CD8-positive, alpha-beta T cell (primary cell): ENCODE measurements at places on chromosomes 7 and 10.

DNA sequence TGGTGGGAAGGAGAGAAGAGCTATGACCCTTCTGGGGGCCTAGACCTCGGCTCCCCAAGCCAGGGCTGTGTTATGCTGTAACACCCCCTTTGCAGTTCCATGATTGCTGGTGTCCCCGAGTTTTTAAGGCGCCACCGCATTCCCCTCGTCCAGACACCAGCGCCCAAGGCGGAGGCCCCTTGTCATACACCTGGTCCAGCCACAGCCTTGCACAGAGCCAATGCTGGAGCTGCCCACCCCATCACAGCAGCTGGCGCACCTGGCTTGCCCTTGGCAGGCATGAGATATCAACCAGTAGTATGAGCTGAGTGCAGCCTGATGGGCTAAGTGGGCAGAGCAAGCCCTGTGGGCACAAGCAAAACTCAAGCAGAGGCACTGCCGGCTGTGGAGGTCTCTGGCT is 209.4 kb downstream of the SORCS1 start:
- DNase-seq: no peak

GRCh38 chr10:50575477-50576244 is 48.1 kb downstream of the SGMS1 start:
- DNase-seq: no peak

DNA sequence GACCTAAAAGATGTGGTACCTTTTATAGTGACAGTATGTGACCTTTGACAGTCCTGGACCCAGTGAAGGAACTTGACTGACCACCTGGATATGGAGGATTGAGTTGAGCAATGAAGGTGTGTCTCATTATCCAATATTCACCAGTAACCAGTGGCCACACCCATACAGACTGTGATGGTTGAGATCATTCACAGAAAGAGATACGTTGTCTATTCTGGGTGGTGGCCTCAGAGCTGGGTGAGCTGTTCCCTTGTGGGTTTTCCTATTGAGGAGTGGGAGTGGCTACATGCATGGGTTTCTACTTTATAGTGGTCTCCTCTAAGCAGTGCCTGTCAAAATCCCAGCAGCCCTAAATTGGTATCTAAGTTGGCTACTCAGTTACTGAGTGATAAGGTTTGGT is 507.4 kb downstream of the SORCS3 start:
- no peak for DNase-seq

GRCh38 chr7:2353936-2354185 is 766 bp upstream of the EIF3B start:
- peak; percentile 95 for DNase-seq

- DNase-seq: no peak
Observed at GRCh38 chr7:88254721-88255424, 35.0 kb upstream of the SRI start.

- DNase-seq: no peak
Observed at GRCh38 chr10:60978287-60979115, 34.5 kb upstream of the RHOBTB1 start.

DNA sequence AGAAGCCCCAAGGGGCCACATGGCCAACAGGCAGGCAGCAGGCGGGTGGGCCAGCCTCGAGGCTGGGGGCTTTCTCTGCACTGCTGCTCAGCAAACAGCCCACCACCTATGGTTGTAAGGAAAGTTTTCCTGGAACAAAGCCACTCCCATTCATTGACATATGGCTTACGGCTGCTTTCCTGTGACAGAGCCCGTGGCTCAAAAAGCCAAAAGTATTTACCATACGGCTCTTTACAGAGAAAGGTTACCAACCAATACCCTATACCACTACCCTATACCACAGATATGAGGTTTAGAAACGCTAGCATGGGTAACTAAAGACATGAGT is 152.7 kb downstream of the MAD1L1 start:
- no peak for DNase-seq

DNA sequence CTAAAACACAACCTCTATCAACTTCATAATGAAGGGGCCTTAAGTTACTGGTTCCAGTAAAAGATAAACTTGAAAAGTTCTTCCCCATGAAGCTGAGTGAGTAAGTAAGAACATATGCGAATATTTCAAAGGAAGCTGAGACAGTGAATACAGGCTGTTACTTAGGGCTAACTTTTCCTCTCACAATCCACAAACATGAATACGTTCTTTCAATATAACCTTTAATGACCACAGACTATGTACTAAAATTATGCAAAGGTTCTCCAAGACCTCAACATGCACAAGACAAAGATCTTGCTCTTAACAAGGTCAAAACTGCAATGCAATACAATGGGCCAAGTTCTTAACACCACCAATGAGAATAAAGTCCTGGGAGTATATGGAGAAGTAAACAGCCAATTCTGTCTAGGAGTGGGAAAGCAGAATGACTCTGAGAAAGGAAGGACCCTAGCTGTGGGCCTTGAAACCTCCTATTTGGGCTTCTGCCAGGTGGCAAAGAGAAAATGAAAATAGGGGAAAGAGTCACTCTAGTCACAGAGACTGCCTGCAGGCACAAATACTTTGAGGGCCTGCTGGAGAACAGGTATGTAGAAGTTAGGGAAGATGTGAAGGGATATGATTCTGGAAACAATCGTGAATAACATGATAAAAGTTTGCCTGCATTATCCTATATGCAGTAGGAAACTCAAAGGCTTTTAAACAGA is 43.7 kb downstream of the OSBPL3 start:
- no peak for DNase-seq

DNA sequence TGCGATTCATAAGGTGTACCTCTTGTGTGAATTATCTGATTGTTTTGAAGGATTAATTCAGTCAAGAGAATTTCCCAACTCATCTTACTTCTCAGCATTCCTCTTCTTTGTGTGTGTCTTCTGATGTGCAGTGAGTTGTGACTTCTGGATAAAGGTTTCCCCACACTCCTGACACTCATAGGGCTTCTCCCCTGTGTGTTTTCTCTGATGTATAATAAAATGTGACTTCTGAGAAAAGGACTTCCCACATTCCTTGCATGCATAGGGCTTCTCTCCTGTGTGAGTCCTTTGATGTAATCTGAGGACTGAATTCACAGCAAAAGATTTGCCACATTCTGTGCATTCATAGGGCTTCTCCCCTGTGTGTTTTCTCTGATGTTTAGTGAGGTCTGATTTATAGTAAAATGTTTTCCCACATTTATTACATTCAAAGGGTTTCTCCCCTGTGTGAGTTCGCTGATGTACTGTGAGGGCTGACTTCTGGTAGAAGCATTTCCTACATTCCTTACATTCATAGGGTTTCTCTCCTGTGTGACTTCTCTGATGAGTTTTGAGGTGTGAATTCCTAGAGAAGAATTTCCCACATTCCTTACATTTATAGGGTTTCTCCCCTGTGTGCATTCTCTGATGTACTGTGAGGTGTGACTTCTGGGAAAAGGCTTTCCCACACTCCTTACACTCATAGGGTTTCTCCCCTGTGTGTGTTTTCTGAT is 24.2 kb downstream of the ZNF25 start:
- no peak for DNase-seq

DNA sequence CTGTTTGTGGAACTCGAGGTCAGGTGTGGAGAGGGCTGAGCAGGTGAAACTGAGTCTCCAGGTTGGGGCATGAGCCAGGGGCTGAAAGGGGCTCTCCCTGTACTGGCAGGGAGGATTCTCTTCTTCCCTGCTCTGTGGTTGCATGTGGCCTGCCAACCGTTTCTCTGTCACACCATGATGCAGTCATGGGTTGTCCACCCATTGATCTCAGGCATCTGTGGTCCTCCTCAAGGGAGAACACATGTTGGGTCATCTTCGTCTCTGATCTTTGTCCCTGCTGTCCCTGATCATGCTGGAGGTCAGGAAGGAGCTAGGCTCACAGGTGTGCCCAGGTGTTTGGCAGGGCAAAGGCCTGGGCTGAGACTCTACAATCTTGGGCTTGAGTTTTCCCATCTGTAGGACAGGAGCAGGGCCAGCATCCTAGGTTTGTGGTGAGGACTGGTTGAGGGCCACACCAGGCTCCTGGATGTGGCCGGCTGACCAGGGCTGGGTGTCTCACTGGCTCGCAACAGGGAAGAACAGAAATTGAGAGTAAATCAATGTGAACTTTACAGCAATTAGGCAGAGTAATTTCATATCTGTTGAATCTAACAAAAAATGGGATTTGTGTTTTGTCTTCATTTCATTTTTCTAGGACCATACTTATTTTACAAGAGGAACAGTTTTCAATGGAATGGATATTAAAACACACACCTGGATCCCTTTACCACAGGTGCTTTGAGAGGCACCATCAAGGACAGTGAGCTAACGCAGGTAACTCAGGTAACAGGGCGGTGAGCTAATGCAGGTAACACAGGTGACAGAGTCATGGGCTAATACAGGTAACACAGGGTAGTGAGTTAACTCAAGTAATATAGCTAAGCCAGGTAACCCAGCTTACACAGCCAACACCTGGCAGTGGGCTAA is 58.5 kb upstream of the IGFBP3 start:
- no peak for DNase-seq

DNA sequence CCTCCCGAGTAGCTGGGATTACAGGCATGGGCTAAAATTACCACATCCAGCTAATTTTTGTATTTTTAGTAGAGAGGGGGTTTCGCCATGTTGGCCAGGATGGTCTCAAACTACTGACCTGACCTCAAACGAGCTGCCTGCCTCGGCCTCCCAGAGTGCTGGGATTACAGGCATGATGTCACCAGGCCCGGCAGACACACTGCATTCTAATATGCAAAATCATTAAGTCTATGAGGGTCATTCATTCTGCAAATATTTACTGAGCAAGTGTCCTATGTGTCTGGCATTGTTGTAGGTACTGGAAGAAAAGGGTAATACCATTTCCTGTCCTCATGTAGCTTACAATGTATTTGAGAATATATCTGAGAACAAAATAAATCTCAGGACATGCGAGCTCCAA is 2.7 kb downstream of the PUS7 start:
- no peak for DNase-seq

DNA sequence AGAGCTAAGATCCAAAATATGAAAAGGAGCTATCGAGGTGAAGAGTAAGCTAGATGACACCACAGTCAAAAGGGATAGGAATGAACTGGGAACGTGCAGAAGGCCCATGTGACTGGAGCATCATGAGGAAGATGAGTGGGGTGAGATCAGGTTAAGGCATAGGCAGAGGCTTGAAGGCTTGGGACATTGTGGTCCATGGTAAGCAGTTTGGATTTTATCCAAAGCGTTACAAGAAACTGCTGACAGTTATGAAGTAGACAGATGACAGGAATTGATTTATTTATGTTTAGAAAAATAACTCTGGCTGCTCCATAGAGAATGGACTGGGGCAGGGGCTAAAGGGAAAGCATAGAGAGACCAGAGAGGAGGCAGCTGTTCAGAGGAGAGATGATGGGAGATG is 18.1 kb upstream of the PANK1 start:
- DNase-seq: no peak

DNA sequence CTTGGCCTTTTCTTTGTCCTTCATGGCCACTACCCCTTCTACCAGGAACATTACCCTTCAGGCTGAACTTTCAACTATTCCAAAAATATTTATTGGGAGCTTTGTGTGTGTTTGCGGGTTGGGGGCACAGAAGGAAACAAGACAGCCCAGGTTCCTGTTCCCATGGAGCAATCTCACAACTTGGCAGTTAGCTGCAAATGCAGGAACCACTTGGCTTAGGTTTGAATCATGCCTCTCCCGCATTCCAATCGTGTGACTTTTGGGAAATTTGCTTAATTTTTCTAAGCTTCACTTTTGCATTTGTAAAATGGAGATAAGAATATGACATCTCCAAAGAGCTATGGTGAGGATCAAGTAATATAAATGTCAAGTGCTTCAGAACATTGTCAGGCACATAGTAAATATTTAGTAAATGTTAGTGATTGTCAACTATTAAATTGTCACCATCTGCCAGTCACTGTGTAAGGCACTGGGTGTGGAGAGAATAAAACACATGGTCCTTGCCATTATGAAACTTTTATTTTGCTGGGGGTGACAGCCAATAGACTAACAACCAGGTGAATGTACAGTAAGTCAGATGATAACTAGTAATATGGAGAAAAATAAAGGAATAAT is 277.1 kb downstream of the SNX13 start:
- DNase-seq: no peak

GRCh38 chr10:1538531-1539061 is 198.7 kb downstream of the ADARB2 start:
- no peak for DNase-seq

GRCh38 chr10:98861962-98862361 is 373.7 kb downstream of the HPSE2 start:
- no peak for DNase-seq

- no peak for DNase-seq
Observed at GRCh38 chr10:115355162-115355760, 262.1 kb downstream of the ATRNL1 start.

DNA sequence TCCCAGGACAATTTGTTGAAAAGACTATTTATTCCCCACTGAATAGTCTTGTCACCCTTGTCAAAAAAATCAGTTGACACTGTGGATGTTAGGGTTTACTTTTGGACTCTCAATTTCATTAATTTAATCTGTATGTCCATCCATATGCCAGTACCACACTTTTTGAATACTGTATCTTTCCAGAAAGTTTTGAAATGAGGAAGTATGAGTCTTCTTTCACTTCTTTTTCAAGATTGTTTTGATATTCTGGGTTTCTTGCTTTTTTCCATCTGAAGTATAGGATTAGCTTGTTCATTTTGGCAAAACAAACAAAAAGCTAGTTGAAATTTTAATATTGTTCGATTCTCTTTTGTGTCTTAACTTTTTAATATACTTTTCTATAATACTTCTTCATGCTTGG is 21.7 kb downstream of the KLHDC10 start:
- DNase-seq: no peak

DNA sequence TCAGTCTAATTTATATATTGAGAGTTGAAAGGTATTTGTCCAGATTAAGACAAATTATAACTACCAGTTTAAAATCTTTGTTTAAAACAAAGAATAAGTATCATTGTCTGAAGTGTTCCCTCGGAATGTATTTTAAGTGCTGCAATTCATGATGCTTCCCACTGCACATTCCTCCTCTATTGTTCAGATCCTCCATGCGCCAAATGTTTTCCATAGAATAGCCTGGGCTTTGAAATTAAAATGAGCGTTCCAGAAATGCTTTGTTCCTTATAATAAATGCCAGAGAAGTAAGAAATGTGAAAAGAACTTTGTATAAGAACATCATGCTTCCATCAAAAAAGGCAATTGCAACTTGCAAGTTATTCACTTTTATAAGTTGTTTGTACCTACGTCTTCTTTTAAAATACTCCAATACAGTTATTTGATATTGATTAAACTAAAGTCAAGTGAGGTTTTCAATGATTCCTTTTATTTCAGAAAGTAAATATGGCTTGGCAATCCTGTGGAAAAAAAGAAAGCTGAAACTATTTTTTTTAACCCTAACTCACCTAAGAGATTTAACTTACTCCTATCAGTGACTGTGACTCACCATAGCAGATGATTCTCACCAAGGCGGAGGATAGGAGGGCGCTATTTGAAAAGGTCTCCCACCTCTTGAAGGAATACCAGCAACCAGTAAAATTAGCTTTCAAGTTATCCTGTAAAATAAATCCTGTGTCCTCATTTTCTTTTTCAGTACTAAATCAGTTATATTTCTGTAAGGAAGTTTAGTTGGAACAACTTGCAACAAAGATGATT is 85.8 kb downstream of the CTNNA3 start:
- DNase-seq: no peak

GRCh38 chr7:145378197-145378596 is 542.3 kb upstream of the TPK1 start:
- no peak for DNase-seq

- no peak for DNase-seq
Observed at GRCh38 chr10:8618834-8619233, 564.3 kb downstream of the GATA3 start.

- DNase-seq: no peak
Observed at GRCh38 chr10:92857904-92858514, 9.7 kb downstream of the EXOC6 start.

GRCh38 chr10:51687296-51687695 is 12.1 kb downstream of the CSTF2T start:
- no peak for DNase-seq

- DNase-seq: no peak
Observed at GRCh38 chr10:13936826-13937225, 350.1 kb downstream of the PRPF18 start.
